ENCODE measurements at places on chromosomes 2 and 18.

DNA sequence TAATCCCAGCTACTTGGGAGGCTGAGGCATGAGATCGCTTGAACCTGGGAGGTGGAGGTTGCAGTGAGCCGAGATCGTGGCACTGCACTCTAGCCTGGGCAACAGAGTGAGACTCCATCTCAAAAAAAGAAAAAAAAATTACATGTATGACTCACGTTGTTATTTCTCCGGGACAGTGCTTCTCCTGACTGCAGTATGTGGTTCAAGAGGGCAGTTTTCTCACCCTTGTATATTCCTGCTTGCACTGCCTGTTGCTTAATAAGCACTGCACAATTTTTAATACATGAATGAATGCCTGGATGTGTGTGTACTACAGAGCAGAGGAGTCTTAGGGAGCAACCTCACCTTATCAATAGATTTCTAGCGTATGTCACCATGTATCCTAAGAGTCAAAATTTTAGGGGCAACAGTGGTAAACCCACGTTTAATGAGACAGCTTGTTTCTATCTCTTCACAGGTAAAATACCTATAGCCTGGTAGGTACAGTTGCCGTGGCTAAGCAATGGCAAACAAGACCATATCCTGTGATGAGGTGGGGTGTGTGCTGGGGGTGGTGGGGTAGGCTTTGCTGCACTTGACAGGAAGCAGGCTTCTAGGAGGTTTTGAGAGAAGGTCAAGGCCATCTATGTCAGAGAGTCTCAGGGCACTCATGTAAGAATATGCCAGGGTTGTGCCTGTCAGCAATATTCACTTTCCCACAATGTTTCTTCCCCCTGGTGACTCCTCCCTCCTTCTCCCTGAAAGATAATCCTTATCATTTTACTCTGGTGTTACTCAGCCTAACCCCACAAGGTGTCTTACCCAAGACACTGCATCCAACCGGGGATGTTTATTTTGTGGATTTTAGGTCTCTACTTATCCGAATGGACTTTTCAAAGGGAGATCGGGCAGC, 36.9 kb upstream of the MEX3C start:
- no peak for DNase-seq

DNA sequence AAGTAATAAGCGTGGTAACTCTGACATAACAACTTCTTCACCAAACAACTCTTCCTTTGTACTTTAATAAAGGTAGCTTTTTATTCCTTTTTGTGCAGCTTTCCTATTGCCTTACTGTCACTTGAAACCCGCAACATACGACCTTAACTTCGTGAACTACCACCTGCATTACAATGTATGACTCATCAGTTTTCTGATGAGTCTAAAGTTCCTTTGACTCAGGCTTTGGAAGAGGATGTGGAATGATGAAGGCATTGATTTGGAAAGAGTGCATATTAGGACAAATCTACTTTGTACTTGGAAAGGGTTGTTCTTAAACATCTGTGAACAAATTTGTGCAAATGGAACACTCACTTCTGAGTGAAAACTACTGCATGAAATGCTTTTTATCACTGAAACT, 1012.1 kb downstream of the TMEM182 start:
- DNase-seq, result no peak

DNA sequence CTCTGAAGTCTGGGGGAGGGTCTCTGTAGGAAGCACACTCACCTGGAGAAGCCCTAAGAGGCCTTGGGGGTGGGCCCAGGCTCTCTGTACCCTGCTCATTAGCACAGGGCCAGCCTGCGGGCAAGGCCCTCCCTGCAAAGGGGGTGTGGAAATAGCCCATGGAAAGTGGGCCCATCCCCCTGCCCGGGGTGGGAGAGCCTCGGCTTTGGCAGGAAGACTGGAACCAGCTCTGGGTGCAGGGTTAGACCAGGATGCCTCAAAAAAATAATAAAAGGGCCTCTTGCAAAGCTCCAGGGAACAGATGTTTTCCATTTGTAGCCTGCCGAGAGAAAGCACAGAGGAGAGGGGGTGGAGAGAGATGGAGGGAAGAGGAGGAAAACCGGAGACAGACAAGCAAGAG, 98.7 kb downstream of the STPG4 start:
- no peak for DNase-seq

DNA sequence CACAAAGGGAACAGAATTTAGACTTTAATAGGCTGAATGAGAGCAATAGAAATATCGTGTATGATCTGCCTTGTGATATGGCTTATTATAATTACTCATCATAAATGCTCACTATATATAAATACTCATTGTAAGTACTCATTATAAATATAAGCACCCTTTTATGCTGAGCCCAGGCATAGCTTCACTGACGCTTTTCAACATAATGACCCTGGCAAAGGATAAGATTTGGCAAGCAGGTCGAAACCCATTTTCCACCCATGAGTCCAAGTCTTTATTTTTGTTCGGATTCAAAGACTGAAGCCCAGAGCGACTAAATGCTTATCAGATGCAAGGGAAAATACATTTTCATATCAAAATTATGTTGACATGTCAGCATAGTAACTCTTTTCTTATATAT, 500.4 kb downstream of the SLC4A3 start:
- DNase-seq, result no peak

GRCh38 chr18:31553800-31554199, 37.9 kb upstream of the TTR start:
- DNase-seq, result no peak

GRCh38 chr2:112253261-112253815, 1.5 kb downstream of the ZC3H8 start:
- no peak for DNase-seq

DNA sequence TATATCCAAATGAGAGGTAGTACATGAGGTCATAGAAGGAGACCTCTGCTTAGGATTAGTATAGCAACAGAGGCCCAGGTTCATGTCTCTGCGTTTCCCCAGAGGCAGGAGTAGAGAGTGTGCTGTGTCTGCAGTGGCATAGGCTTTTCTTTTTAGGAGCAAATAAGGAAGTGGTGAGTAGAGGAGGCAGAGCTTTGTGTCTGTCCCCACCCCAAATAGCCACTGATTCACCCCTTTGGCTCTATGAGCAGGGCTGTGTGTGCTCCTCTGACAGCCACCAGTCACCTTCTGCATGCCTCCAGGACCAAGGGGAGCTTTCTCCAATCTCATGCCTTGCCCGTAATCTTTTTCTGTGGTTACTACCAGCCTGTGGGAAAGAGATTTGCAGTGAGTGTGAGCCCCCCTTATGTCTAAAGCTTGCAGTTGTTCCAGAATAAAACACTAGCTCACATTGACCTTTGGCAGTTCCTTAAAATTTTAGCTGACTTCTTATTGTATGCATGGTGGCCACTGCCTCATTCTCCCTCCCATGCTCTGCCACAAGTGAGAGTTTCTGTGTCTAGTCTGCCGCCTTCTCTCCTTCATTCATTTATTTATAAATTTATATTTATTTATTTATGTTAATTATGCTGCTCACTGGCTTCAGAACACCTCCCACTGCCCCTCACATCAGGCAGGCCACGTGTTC, 23.5 kb upstream of the ELAC1 start:
- DNase-seq, result no peak

GRCh38 chr2:28321426-28321825, 71.2 kb upstream of the FOSL2 start:
- DNase-seq, result no peak

- DNase-seq, result no peak
Observed at GRCh38 chr2:73890301-73891092, 2.3 kb upstream of the ACTG2 start.

DNA sequence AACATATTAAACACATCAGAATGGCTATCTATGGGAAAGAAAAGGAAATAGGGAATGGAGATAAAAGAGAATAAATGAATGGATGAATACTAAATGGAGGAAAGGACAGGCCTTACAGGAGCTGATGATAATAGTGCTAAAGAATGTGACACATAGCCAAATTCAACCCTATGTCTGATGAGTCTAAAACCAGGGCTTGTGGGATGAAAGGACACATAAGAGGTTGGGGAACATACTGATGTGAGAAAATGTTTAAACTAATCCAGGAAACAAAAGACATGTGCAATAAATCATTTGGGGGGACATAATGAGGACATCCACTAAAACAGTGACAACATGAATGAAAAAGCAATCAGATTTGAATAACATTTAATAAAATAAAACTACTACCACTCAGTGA, 120.0 kb downstream of the DYM start:
- no peak for DNase-seq

DNA sequence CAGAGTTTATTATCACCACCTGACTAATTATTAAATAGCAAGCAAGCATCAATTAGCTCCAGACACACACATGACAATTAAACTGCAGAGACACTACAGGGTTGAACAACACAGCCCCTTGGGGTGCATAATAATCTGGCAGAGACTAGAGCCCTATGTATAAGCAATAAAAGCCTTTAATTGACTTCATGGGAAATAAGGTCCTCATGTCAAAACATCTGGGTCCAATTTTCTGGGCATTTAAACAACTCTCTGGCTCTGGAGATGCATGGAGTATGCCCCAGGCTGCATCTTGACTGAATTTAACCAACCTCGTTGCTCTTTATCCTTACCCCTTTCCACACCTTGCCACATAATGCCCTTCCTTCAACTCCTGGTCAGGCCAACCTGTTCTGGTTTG, 270.7 kb upstream of the THUMPD2 start:
- DNase-seq, result no peak

DNA sequence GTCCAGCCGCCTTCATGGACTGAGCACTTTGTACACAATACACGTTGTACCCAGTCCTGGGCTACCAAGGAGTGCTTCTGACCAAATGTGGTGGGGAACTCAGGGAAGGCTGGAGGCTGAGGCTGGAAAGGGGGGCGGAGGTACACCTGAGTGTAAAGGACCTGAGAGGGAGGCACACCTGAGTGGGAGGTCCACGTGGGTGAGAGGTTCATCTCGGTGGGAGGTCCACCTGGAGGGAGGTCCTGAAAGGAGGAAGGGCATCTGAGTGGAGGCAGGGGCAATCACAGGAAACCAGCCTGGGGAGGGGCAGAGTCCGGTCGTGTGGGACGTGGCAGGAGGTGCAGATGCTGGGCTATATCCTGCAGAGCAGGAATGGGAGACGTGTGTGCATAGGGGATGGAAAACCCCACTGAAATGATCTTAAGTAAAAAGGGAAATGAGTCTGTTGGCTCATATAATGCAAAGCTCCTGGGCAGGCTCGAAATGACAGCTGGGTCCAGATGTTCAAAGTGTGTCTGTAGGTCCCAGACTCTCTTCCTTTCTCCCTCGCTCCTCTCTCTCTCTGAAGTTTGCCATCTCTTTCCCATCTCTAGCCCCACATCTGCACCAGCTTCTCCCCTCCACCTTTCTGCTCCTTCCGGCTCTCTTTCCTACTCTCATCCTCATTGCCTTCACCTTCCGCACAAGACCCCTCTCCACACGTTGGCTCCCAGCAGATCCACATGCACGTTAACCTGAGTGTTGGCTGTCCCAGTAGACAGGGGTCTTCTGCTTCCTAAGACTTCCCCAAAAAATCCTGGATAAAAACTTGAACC, 137.7 kb downstream of the PXDN start:
- no peak for DNase-seq

DNA sequence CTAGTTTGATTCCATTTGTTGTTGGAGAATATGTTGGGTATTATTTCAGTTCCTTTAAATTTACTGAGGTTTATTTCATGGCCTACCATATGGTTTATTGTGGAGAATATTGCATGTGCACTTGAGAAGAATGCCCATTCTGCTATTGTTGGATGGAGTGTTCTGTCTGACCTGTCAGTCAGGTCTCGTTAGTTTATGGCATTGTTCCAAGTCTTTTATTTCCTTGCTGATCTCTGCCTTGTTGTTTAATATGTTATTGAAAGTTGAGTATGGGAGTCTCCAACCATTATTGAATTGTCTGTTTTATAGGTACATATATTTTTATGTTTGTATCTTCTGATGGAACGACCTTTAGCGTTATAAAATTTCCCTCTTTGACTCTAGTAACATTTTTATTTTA, 86.3 kb downstream of the PTPN4 start:
- DNase-seq, result no peak

DNA sequence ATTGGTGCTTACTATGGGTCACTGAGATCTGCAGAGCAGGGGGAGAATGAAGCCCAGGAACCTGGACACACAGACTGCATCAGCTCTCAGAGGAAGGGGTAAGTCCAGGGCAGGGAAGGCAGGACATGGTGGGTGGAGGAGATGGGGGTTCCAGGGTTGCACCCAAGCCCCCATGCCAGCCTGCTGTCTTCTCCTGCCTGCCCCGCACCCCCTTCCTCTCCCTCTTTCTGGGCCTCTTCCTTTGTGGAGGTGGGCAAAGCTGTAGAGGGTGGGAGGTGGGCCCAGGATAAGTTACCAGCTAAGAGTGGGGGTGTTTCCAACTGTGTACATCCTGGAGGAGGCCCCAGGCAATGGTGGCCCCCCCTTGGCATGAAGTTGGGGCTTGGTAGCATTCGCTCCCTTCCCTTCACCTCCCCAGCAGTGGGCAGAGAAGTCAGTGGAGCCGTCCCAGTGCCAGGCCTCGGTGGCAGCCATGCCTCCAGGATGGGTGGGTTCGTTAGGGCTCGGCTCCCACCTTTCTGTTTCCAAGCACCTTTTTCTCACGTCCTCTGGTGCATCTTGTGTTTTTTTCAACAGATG, 132.2 kb downstream of the CLIP4 start:
- no peak for DNase-seq

DNA sequence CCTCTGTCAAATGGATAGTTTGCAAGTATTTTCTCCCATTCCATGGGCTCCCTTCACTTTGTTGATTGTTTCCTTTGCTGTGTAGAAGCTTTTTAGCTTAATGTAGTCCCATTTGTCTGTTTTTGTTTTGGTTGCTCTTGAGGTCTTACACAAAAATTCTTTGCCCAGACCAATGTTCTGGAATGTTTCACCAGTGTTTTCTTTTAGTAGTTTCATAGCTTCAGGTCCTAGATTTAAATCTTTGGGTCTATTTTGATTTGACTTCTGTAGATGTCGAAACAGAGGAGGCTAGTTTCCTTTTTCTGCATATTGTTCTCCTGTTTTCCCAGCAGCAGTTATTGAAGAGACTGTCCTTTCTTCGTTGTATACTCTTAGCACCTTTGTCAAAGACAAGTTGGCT, 351.6 kb downstream of the PTPRM start:
- DNase-seq, result no peak

- no peak for DNase-seq
Observed at GRCh38 chr2:144470334-144470733, 49.6 kb downstream of the ZEB2 start.

DNA sequence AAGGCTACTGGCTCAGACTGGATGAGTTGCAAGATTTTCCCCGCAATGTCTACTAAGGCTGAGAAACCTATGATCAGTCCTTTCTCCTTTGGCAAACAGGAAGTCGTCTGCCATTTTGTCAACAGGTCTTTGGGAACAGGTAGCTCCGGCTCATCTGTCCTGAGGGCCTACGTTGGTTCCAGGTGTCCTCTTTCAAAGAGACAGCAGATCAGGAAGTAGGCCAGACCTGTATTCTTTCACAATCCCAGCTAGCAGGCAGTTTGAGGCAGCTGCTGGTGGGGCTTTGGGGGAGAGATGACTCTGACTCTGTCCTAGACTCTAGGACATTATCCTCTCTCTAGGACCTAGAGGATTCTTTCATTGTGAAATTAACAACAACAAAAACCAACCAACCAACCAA, 98.6 kb downstream of the ACTR2 start:
- DNase-seq, result no peak

All from CD4-positive, alpha-beta memory T cell (primary cell).